ENCODE measurements at places on chromosomes 3 and 15.

DNA sequence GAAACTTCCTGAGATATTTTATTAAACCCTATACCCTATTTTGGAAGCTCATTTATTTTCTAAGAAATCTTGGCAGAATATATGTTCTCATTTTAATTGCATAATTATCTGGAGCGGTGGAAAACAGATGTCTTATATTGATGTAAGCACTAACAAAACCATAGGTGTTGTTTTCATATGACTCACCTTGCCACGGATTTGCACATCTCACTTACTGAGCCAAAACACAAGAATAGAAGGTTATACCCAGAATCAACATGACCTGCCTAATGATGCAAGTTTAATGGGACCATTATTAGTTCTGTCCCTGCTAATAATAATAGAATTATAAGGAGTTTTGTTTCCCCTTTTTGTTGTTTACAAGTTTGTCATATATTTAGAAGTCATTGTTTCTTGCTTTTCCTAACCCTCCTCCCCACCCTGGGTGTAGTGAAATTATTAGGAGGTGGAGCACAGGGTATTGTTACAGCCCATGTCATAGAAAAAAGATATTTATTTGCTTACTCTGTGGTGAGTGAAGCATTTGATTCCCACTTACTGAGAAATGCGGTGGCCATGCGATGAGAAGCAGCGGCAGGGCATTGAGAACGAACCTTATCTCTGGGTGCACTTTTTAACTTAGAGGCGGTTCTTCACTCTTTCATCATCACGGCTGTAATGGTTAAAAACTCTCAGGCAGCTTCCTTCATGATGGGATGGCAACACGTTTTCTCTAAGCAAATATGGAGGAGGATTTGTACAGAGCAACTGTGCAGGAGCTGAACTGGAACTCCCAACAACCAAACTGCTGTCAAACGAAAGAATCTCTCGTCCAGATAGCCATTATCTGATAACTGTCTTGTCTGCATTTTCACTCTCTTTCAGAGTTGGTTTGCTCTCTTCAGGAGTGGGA lies 521 bp downstream of the IL5RA start:
- DNase-seq: no peak

GRCh38 chr15:36024031-36024688 lies 478.2 kb upstream of the DPH6 start:
- no peak for DNase-seq

- DNase-seq: no peak
These were observed 9.7 kb downstream of the ZXDC start for GRCh38 chr3:126465928-126466544.

DNA sequence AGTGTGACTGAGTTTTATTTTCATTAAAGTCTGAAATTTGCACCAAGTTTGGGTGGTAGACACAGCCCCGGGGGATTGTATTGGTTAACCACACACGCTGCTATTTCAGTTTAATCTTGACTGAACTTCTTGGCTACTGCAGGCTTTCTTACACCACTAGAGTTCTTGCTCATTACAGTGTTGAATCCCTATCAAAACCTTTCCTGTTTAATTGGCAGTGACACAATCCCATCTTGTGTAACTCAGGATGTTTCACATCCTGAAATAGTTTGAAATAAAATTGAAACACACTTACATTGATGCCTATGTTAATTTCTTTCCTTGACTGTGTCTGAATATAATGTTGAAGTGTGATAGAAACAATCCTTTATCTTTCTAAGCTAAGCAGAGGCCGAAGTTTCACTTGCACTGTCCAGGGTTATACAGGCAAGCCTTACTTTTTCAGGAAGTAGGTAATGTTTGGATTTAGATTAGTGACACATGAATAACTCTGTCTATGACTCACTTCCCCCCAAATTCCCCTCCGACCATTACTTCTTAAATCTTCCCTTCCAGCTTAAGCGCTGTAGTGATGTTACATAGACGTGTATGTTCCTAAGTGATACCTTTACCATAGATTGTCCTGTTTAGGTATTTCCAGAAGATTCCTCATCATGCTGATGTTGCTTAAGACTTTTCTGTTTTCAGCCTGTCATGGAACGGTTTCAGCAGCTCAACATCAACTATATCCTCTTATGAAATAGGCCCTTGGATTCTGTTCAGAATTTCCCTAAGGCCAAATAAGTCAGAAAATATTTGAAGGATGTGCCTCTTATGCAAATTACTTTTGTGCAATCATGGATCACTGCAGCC lies 16.8 kb downstream of the ATG7 start:
- no peak for DNase-seq

DNA sequence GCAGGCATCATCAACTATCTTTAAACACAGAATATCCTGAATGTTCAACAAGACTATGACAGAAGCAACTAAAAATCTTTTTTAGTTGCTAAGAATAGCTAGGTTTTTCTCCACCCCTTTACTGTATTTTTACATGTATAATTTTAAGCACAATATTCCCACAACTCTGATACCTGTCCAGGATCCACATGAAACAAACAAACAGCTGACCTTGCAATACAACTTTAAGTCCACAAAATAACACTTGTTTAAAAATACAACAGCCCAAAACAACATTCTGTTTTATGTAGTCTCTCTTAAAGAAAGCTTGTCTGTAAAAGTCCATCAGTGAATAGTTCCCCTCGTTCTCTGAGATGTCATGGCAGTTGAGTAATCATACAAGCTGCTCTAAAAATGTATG lies 41.1 kb downstream of the IFT57 start:
- DNase-seq: no peak

DNA sequence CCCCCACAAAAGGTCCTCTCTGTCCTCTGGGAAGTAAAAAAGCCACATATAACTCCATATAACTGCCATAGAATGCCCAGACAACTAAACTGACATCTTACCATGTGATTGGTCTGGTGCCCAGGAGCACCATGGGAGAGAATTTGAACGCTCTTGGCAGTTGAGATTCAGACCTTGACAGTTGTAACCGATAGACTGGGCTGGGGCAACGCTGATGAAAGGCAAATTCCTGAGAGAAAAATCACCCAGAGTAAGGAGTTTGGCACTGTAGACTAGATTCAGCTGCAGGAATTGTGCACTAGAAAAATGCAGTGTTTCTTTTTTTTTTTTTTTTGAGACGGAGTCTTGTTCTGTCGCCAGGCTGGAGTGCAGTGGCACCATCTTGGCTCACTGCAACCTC lies 240.5 kb downstream of the SOX2 start:
- no peak for DNase-seq

GRCh38 chr3:180063783-180064182 lies 27.0 kb upstream of the PEX5L start:
- no peak for DNase-seq

GRCh38 chr15:60903211-60903610 lies 325.9 kb downstream of the RORA start:
- no peak for DNase-seq

GRCh38 chr3:128483657-128484403 lies 9.2 kb downstream of the GATA2 start:
- no peak for DNase-seq

GRCh38 chr3:89808680-89809197 lies 701.3 kb downstream of the EPHA3 start:
- DNase-seq: no peak

DNA sequence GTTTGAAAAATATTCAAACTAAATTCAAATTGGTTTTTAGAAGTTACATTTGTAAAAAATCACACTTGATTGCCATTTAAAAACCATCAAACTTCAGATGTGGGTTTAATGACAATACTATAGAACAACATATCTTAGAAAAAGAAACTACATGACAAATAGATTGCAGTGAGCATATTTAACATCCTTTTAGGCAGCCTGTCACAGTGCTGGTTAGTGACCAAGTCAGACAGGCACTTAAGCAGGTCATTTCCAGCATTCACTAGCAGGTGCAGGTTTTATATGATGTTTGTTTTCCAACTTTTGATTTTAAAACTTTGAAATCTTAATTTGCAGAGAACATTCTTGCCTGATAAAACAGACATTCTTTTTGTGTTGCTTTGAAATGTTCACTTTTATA lies 115.7 kb downstream of the MBNL1 start:
- DNase-seq: no peak

DNA sequence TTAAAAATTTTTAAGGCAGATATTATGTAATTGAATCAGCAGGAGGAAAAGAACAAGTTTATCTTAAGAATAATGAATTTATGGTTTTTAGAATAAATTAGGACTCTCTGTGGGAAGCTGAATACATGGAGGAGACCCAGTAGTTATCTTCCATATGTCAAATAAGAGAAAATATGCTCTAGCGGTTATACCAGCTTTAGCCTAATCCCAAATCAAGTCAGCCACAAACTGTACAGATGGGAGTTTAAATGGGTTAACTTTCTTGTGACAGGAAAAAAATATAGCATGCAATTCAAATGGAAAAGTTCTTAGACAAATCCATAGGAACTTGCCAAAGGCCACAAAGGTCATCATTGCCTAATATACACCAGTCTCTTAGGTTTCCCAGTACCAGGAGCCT lies 84.3 kb downstream of the TTBK2 start:
- no peak for DNase-seq

DNA sequence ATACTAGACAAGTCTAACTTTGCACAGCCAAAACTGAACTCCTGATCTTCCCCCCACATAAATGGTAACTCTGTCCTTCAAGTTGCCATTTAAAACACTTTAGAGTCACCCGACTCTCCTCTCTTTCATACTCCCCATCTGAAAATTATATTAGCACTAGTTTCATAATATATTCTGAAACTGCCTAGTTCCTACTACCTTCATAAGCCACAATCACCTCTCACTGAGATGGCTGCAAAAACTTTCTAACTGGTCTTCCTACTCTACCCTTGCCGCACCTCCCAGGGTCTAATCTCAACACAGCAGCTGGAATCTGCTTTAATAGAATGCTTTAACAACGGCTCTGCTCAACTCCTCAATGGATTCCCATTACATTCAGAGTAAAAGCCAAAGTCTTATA lies 55.0 kb downstream of the GLB1 start:
- DNase-seq: no peak

- DNase-seq: no peak
These were observed 76.0 kb downstream of the SUCLG2 start for GRCh38 chr3:67578416-67578815.

DNA sequence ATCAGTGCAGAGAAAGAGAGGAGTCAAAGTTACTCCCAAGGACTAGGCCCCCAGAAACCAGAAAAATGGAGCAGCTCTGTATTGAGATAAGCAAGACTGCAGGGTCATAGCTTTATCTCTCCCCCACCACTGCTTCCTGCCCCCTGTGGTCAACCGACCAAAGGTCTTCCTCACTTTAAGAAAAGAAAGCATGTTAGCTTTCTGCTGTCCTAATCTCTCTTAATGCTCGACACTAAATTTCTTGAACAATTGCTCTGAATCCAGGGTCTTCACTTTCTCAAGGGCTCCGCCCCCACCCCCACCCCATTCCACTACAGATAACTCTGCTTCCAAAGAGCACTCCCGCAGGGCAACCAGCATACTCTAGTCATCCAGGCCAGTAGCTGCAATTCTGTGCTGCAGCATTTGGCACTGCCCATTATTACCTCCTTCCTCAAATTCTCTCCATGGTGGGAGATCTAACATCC lies 31.9 kb downstream of the TNIK start:
- no peak for DNase-seq

DNA sequence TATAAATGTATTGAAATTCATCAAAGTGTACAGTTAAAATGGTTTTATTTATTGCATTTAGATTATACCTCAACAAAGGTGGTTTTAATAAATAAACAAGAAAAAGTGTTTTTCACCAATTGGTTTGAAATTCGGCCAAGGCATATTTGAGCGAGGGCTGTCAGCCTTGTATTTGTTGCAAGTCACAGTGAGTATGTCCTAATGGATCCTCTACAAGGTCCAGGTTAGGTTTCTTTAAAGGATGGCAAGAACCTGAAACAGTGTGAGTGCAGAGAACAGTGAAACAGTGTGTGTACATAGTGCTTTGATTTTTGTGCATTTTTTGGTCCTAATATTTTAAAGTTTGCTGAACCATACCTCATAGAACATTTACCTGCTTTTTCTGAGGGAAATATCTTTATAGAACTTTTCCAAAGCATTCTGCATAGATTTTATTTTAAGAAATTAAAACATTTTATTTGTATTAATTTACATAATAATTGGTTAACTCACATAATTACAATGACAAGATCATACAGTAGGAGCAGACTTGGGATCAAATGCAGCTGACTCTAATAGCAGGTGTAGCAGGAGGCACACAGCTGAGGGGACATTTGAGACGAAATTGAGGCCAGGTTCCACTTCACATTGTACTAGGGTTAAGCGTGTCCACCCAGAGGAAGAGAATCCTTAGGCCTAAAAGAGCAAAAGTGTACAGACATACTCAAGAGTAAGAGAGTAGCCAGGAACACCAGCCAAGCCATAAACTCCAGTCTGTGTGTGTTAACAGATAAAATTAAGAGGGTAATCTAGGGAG lies 428.8 kb upstream of the TPRG1 start:
- DNase-seq: no peak

- DNase-seq: no peak
These were observed 149.4 kb downstream of the CFAP20DC start for GRCh38 chr3:58900386-58900785.

DNA sequence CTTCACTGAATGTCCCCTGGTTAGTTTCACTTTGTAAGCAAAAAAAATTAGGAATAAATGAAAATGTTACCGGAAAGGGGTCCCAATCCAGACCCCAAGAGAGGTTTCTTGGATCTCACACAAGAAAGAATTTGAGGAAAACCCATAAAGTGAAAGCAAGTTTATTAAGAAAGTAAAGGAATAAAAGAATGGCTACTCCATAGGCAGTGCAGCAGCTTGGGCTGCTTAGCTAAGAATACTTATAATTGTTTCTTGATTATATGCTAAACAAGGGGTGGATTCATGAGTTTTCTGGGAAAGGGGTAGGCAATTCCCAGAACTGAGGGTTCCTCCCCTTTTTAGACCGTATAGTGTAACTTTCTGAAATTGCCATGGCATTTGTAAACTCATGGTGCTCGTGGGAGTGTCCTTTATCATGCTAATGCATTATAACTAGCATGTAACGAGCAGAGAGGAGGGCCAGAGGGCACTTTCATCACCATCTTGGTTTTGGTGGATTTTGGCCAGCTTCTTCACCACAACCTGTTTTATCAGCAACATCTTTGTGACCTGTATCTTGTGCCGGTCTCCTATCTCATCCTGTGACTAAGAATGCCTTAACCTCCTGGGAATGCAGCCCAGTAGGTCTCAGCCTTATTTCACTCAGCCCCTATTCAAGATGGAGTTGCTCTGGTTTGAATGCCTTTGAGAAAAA lies 41.0 kb upstream of the CMSS1 start:
- DNase-seq: no peak

DNA sequence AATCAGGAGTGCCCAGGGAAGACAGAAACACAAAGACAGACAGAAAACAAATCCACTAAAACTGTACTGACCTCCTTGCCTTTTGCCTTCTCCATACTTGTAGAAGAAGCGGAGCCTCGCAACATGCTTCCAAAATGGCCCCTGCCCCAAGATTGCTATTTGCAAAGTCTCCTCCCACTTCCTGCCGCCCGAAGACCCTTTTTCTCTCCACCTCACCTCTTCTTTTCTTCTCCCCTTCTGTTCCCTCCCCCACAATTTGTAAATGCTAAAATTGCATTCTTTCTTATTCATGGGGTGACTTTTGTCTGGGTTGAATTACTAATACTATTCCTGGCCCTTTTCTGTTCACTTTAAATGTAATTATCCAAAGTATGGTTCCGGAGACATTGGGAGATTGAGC lies at the start of gene DPPA4:
TSS of gene DPPA4 (minus strand) at position 154 of the 400 bp plus-strand sequence. CDS start at position 125, 29 bp downstream.
- DNase-seq: no peak

Data from NCI-H2029 (cell line).